ENCODE measurements at places on chromosomes 11 and 22.
A peak's percentile ranks its signal among the peaks of the same experiment; 100 is the strongest.

DNA sequence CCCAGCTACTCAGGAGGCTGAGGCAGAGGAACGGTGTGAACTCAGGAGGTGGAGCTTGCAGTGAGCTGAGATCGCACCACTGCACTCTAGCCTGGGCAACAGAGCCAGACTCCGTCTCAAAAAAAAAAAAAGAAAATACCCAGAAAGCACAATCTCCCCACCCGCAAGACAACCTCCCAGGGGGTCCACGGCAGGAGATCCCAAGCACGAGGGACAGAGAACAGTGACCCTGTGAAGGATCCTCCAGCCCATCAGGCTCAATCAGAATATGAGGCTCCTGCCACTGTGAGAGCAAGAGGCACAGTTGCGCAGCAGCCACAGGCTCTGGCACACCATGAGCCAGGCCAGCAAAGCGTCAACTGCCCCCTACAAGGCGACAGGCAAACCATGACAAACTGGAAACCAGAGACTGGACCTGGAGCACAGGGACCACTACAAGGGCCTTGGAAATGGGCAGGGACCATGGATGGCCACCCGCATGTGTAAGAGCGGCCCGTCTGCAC, 164.8 kb upstream of the GRK3 start:
- peak; percentile 54 for DNase-seq

DNA sequence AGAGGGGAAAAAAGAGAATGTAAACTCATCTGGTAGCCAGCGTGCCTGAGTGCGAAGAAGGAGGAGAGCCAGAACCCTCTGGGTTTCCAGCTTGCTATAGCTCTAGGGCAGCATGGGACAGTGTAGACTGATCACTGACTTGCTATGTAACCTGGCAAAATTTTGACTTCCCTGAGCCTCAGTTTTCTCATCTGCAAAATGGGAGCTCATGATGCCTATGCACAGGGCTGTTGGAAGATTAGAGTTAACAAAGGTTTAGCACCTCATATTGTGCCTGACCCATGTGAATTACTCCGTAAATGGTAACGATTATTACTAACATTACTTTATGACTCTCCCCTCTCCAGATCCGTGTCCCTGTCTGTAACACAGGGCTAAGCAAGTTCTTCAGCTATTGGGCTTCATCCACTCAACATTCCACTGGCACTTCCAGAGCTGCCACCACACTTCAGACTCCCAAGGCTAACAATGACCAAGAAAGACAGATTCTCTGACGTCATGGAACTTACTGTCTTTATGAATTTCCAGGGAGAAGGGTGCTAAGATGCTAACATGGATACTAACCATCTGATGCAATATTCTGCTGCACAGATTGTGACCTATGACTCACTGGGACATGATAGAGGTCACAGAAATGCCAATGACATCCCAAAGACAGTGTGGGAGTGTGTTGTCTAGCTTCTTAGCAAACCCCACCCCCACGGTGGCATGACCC, 195.2 kb downstream of the TRIM29 start:
- DNase-seq: no peak

- no peak for DNase-seq
Observed at GRCh38 chr11:17496406-17496805, 19.8 kb upstream of the ABCC8 start.

DNA sequence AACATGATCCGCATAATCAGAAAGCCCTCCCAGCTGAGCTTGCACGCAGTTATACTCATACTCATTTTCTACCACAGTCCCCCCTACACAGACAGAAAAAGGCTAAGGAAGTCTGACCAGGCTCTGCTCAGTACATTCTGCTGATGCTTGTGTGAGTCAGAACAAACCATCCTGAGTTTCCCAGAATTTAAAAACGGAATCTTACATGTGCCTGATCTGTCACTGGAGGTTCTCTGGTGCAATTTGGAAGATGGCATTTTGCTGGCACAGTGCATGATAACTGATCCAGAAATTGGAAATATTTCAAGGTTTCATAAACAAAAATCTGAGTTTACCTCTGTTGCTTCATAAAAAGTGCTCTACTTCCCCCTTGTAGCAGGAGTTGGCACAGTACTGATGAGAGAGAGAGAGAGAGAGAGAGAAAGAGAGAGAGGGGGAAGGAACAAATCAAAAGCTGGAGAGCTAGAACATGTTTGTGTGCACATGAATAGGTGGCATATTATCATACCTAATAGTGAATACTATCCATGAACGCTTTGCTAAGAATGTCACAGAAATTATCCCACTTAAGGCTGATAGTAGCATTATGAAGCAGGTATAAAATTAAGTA, 1085.3 kb downstream of the DLG2 start:
- DNase-seq: no peak

- DNase-seq: no peak
Observed at GRCh38 chr11:101797335-101797734, 117.5 kb upstream of the CEP126 start.

- DNase-seq: no peak
Observed at GRCh38 chr11:92311616-92312449, 87.2 kb downstream of the FAT3 start.

- no peak for DNase-seq
Observed at GRCh38 chr11:133337951-133338418, 194.3 kb downstream of the OPCML start.

GRCh38 chr11:15370495-15371147, 255.9 kb downstream of the INSC start:
- DNase-seq: no peak
